ENCODE measurements at places on chromosomes 1 and 21. TPM values are rescaled to one million over a fixed set of nuclear protein-coding genes. Genes with fewer than 3 reads are reported as not detected.

Gene IGSF5
- not detected for total RNA-seq

Gene LCE1C
- not detected for total RNA-seq

GRCh38 chr1:247102381-247102780 lies 1.8 kb downstream of the ZNF669 start:
- peaks cover 53% of the 10 kb centered on the region for H3K36me3 ChIP-seq
- H3K27me3 ChIP-seq, result peaks cover 9% of the 10 kb centered on the region
- DNase-seq, result no peak
- H3K27ac ChIP-seq, result no peak overlapping the region
- H3K4me1 ChIP-seq, result peaks cover 16% of the 10 kb centered on the region
- no peak overlapping the region for H3K4me3 ChIP-seq

DNA sequence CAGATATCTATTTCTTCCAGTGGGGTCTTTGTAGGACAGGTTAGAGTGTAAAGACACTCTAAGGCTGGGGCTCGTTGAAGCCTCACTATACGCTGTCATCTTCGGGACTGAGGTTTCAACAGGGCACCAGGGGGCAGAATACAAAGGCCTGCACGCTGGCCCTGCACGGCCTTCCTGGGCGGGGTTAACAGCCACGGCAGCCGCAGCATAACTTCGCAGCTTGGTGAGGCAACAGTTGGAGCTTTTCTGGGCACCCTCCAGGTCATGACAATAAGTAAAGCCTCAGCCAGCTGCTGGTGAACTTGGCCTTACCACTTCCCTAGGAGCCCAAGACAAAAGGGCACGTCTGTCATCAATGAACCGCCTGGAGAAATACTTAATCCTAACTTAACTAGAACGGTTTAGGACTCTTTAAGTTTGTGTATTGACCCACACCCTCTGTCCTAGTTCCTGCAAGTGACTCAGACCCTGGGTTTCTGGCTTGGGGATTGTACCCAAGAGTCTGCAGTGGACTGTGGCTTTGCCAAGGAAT lies 2.3 kb upstream of the RUNX1 start:
- H3K4me3 ChIP-seq, result peak overlapping the region; percentile 36
- H3K27me3 ChIP-seq, result no peaks in the 10 kb centered on the region
- peaks cover 8% of the 10 kb centered on the region for H3K36me3 ChIP-seq
- peaks cover 53% of the 10 kb centered on the region for H3K4me1 ChIP-seq
- DNase-seq, result peak; percentile 91

DNA sequence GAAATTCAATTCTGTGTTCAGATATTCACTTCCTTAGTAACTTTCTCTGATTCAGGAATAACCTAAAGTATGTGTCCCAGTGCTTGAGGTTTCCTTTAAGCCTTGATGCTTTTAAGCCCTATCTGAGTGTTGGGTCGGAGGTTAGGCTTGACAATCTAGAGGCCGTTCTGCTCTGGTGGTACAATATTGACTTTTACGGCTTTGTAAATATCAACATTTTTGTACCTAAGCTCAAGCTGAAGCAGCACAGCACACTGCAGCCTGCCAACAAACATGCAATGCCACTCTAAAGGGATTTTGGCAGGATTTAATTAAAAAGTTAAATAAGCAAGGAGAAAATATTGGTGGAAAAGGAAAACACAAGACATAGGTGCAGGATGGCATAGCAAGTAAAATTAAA lies 279.2 kb downstream of the NEGR1 start:
- no peaks in the 10 kb centered on the region for H3K36me3 ChIP-seq
- H3K4me3 ChIP-seq, result no peak overlapping the region
- no peak overlapping the region for H3K27ac ChIP-seq
- no peaks in the 10 kb centered on the region for H3K4me1 ChIP-seq
- no peak for DNase-seq

DNA sequence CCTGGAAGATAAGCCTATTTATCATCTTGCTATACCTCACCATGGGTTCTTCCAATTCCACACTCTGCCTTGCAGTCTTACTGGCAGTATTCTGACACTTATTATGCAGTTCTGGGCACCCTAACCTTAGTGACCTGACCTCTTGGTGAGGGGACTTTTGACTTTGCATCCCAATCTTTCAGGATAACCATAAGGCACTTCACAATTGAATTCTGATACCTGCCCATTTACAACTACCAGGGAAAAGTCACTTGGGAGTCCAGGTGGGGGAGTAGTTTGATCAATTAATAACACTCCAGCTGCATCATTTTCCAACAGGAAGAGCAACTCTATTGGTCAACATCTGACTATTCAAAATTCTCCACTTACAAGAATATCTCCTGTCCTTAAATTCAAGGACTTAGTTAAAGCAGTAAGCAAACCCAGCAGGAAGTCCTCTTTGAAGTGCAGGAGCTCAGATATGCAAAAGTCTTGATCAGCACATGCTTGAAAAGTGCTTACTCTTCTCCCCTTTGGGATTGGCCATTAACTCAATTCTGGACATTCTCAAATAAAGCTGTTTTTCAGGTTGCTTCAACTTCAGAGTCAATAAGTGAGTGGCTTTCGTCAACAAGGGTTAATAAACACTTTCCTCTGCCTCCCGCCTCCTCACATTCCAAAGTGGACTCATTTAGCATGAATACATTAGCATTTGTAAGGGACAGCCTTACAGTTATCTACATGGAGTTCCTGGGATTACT lies 177.4 kb upstream of the NRIP1 start:
- no peak for DNase-seq
- H3K27ac ChIP-seq, result no peak overlapping the region
- H3K4me3 ChIP-seq, result no peak overlapping the region
- H3K27me3 ChIP-seq, result no peaks in the 10 kb centered on the region

Gene RGS4
- total RNA-seq, result not detected

Gene CCDC181
- total RNA-seq, result not detected

Gene SEMA4A
- total RNA-seq, result 68.2 TPM

DNA sequence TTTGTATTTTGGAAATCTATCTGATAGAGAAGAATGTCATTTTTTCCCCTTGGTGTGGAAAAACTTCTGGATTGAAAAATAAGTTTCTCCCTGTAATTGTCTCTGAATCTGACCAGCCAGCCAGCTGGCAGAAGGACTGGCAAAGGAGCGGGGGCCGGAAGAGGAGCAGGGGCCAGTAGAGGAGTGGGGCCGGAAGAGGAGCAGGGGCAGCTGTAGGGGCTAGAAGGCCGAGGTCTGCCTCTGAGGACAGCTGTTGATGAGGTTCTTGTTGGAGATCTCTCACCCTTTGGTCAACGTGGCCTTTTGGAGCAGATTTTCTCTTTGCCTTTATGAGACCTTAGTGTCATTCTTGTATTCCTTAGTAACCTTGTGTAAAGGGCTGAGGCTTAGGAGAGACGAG lies 121.8 kb downstream of the GALNT2 start:
- H3K27ac ChIP-seq, result no peak overlapping the region
- peaks cover 30% of the 10 kb centered on the region for H3K4me1 ChIP-seq
- H3K36me3 ChIP-seq, result peaks cover 22% of the 10 kb centered on the region
- no peak for DNase-seq
- no peaks in the 10 kb centered on the region for H3K27me3 ChIP-seq

- DNase-seq, result no peak
- no peak overlapping the region for H3K4me3 ChIP-seq
- peaks cover 1% of the 10 kb centered on the region for H3K36me3 ChIP-seq
- H3K27ac ChIP-seq, result no peak overlapping the region
- H3K27me3 ChIP-seq, result no peaks in the 10 kb centered on the region
- no peaks in the 10 kb centered on the region for H3K4me1 ChIP-seq
These were observed 286.1 kb downstream of the LRRIQ3 start for GRCh38 chr1:73911849-73912248.

GRCh38 chr1:65832296-65832695 lies 39.6 kb downstream of the PDE4B start:
- no peaks in the 10 kb centered on the region for H3K36me3 ChIP-seq
- H3K4me3 ChIP-seq, result no peak overlapping the region
- H3K27ac ChIP-seq, result no peak overlapping the region
- no peak for DNase-seq
- H3K4me1 ChIP-seq, result peaks cover 3% of the 10 kb centered on the region
- H3K27me3 ChIP-seq, result peaks cover 6% of the 10 kb centered on the region

- no peak overlapping the region for H3K4me3 ChIP-seq
- no peaks in the 10 kb centered on the region for H3K27me3 ChIP-seq
- H3K4me1 ChIP-seq, result no peaks in the 10 kb centered on the region
- H3K36me3 ChIP-seq, result peaks cover 7% of the 10 kb centered on the region
- no peak for DNase-seq
These were observed 109.7 kb upstream of the HP1BP3 start for GRCh38 chr1:20896826-20897225.

GRCh38 chr21:38156200-38156599 lies 100.6 kb upstream of the KCNJ15 start:
- H3K27ac ChIP-seq, result no peak overlapping the region
- DNase-seq, result no peak
- peaks cover 8% of the 10 kb centered on the region for H3K27me3 ChIP-seq
- H3K4me3 ChIP-seq, result no peak overlapping the region
- H3K36me3 ChIP-seq, result no peaks in the 10 kb centered on the region

Gene FCN3
- not detected for total RNA-seq

- H3K4me3 ChIP-seq, result no peak overlapping the region
- no peaks in the 10 kb centered on the region for H3K27me3 ChIP-seq
- no peaks in the 10 kb centered on the region for H3K4me1 ChIP-seq
These were observed 122.2 kb downstream of the NAV1 start for GRCh38 chr1:201660931-201661822.

- H3K4me1 ChIP-seq, result no peaks in the 10 kb centered on the region
- no peak overlapping the region for H3K4me3 ChIP-seq
- no peaks in the 10 kb centered on the region for H3K27me3 ChIP-seq
- H3K36me3 ChIP-seq, result no peaks in the 10 kb centered on the region
- H3K27ac ChIP-seq, result no peak overlapping the region
- no peak for DNase-seq
These were observed 49.8 kb upstream of the WLS start for GRCh38 chr1:68281946-68282615.

- peaks cover 2% of the 10 kb centered on the region for H3K36me3 ChIP-seq
- H3K4me1 ChIP-seq, result peaks cover 9% of the 10 kb centered on the region
- no peak overlapping the region for H3K4me3 ChIP-seq
- DNase-seq, result no peak
- H3K27ac ChIP-seq, result no peak overlapping the region
- peaks cover 20% of the 10 kb centered on the region for H3K27me3 ChIP-seq
These were observed 43.6 kb upstream of the TMEM61 start for GRCh38 chr1:54936791-54937190.

Gene CD52
- total RNA-seq, result 291 TPM

DNA sequence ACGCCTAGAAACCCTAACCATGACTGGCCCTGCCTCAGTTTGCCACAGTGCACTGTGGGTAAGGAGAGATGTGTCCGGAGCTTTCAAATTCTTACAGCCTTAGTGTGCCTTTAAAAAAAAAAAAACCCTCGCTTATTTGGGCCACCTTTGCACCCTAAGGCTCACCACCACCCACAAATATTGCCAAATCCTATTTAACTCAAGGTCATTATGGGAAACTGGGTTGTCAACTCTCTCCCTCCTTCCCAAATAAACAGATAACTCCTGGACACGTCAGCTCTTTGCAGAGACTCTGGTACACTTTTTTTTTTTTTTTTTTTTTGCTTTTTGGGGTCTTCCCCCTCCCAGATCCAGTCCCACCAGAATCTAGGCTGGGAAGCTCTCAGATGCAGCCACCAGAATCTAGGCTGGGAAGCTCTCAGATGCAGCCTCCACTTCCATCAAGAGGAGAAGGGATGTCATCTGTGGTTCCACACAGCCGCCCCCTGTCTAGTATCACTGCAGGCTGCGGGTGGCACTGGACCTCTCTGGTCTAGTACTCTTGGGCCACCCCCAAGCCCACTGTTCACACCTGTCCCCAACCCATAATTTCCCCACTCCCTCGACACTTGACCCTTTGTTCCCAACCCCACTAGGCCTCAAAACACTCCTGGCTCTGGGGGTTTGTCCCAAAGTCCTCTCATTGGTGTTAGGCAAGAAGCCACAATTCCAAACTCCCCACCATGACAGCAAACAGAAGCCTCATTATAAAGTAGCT lies 3.4 kb downstream of the DHRS3 start:
- H3K4me3 ChIP-seq, result peak overlapping the region; percentile 95
- DNase-seq, result no peak
- H3K27ac ChIP-seq, result peak overlapping the region; percentile 86
- peaks cover 59% of the 10 kb centered on the region for H3K4me1 ChIP-seq
- H3K36me3 ChIP-seq, result peaks cover 18% of the 10 kb centered on the region

DNA sequence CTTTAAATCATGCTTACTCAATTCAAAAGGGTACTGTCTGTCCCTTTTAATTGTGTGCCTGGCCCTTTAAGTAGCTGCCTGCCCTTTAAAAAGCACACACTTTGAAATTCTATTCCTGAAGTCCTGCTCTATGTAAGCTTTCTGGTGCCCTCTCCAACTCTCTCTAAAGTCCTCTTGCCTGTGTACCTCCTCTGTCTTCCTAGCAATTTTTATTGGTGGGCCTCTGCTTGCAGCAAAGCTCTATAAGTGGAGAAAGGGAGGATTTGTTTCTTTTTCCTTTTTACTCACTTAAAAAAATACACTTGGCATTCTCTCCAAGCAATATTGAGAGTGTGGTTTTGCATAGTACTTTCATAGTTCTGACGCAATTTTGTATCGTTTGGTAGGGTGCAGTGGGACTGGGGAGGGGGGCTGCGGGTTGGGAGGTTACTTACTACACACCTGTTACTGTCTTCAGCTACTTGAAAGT lies 135.4 kb downstream of the LMO4 start:
- no peak overlapping the region for H3K4me3 ChIP-seq
- DNase-seq, result peak; percentile 11
- peaks cover 2% of the 10 kb centered on the region for H3K4me1 ChIP-seq
- H3K27me3 ChIP-seq, result peaks cover 5% of the 10 kb centered on the region
- no peak overlapping the region for H3K27ac ChIP-seq
- no peaks in the 10 kb centered on the region for H3K36me3 ChIP-seq

DNA sequence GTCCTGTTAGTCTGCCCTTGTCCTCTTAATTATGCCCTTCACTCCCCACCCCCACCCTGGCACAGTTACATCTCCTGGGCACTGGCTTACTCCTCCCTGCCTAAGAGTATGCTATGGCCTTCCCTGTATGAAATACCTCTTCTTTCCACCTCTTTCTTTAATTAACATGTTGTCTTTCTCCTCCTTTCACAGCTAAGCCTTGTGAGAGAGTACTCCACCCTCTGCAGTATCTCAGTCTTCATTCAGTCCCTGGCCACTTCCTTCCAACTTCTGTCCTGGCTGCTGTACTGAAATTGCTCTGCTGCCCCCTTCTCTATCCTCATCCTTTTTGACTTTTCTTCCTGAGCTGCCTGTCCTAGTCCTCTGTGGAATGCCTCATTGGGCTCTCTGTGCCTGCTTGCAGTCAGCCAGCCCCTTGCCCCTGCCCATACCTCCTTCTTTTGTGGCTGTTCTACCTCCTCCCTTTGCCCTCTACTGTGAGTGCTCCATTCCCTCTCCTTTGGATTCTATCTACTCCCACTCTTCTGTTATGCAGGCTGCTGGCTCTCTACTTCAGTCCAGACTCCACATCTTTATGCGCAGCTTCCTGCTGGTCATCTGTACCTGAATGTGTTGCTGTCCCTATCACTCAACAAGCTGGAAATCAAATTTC lies 8.3 kb downstream of the NOS1AP start:
- no peak overlapping the region for H3K4me3 ChIP-seq
- DNase-seq, result no peak
- no peaks in the 10 kb centered on the region for H3K4me1 ChIP-seq
- no peaks in the 10 kb centered on the region for H3K36me3 ChIP-seq
- H3K27ac ChIP-seq, result no peak overlapping the region

All from activated CD4-positive, alpha-beta memory T cell treated with anti-CD3 and anti-CD28 coated beads for 36 hours (primary cell).